Activated CD4-positive, alpha-beta memory T cell treated with anti-CD3 and anti-CD28 coated beads for 36 hours (primary cell): ENCODE measurements at places on chromosomes 1 and 21. TPM values are rescaled to one million over a fixed set of nuclear protein-coding genes. Genes with fewer than 3 reads are reported as not detected.

DNA sequence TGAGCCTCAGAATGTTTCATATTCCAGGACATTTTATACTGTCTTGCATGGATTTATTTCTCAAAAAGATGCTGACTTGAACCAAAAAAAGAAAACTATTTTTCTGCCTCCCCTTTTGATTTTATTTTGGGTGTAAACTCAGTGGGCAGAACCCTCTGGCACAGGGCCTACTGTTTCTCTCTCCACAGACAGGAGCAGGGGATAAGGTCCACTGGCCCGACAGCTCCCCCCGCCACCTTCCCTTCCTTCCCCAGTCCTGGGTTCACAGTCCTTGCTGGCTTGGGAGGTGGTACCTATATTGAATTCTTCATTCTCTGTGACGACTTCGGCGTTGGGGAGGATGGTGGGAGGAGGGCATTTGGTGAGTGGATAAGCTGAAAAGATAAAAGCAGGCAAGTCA, 114.3 kb downstream of the ZSCAN20 start:
- DNase-seq = no peak

GRCh38 chr1:112457955-112458354, 50.8 kb upstream of the WNT2B start:
- DNase-seq = no peak

GRCh38 chr1:70112838-70113237, 92.5 kb downstream of the LRRC40 start:
- no peak for DNase-seq

- no peak for DNase-seq
These were observed 720.8 kb downstream of the PLA2G4A start for GRCh38 chr1:187549540-187549939.

DNA sequence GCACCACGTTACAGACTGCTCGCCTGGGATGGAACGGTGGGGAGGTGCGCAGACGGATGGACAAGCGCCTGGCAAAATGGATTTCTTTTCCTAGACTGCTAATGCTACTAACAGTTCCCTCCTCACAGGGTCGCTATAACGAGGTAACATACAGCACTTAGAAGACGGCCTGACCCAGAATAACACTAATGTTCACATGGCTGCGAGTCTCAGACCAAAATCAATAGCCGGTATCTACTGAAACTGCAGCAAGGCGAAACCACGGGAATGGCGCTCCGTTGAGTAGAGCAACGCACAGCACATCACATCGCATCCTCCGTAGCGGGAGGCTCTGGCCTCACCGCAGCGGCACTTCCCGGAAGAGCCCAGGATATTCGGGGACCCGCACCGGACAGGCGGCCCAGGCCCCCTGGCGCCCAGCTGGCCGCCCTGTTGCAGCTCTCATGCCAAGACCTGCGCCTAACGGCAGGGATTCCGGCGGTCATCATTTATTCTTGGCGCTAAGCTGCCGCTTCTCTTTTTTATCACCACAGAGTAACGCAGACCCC, 46.6 kb downstream of the VPS26C start:
- DNase-seq = peak; percentile 49

- DNase-seq = no peak
These were observed 36.7 kb downstream of the ACBD3 start for GRCh38 chr1:226149806-226150205.

- no peak for DNase-seq
These were observed 110.1 kb upstream of the VAV3 start for GRCh38 chr1:108075055-108075454.

- no peak for DNase-seq
These were observed 18.9 kb downstream of the NENF start for GRCh38 chr1:212451416-212452322.

- peak; percentile 20 for DNase-seq
These were observed 372.1 kb upstream of the B3GALT2 start for GRCh38 chr1:193558491-193559028.

DNA sequence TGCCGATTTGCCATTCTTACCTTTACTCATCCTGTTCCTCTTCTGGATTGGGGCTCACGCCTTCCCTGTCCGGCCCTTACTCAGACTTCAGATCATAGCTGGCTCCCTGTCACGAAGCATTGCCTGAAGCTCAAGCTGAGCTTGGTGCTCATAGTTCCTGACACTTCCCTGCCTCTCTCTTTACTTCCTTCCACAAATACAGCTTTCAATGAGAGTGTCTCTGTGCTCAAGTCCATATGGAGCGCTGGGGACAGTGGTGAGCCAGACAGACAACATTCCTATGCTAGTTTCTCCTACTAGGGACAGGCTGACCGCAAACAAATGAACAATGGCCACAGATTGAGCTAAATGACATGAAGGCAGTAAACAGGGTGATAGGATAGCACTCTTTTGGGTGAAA, 38.1 kb downstream of the HHAT start:
- no peak for DNase-seq

GRCh38 chr1:17436380-17437174, 2.9 kb downstream of the RCC2 start:
- no peak for DNase-seq

DNA sequence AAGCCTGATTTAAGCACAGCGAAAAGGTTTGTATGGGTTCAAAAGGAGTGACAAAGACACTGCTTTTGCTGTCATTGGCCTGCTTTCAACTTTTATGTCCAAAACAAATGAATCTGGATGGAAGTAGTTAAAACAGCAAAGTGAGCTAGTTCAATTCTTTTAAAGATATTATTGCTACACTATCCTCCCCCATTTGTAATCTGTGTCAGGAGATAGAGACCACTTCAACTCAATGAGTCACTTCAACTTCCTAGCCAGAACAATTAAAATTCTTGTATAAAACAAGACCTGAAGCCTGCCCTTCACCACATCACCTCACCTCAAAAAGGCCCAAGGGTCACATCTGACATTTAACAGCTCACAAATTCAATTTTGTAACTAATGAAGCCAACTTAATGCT, 364.1 kb upstream of the LYPLAL1 start:
- DNase-seq = no peak

DNA sequence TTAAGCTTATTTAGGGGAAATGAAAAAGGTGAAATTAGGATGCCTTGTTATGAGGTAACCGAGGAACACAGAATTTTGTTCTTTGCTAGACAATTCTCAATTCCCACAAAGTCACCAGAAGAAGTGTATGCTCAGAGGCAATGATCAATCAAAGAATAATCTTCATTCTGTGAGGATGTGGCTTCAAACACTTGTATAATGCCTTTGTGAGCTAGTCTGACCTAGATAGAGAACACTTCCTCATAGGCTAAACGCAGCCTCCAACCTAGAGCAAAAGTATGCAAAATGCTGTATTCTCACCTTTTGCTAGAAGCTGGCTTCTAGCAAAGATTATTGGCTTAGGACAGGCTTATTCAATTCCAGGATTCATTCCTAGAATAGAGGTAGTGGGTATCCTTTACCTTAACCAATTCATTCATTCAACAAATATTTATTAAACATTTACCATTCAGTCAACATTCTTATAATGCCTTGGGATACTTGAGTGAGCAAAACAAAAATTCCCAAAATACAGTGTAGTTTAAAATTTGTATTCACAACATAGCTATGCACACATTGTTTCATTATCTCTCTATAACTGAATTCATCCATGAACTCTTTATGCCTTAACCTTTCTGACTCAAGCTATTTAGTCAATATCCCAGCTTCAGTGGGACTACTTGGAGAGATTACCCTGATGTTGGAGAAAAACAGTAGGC, 530.2 kb downstream of the PTPRC start:
- no peak for DNase-seq

GRCh38 chr1:243713470-243714186, 136.4 kb downstream of the AKT3 start:
- no peak for DNase-seq

- no peak for DNase-seq
These were observed 54.8 kb downstream of the MYOM3 start for GRCh38 chr1:24057171-24057570.

- DNase-seq = no peak
These were observed 97.3 kb downstream of the TAS1R2 start for GRCh38 chr1:18761948-18762840.

- DNase-seq = no peak
These were observed 77.0 kb downstream of the VWA5B1 start for GRCh38 chr1:20367626-20368025.

DNA sequence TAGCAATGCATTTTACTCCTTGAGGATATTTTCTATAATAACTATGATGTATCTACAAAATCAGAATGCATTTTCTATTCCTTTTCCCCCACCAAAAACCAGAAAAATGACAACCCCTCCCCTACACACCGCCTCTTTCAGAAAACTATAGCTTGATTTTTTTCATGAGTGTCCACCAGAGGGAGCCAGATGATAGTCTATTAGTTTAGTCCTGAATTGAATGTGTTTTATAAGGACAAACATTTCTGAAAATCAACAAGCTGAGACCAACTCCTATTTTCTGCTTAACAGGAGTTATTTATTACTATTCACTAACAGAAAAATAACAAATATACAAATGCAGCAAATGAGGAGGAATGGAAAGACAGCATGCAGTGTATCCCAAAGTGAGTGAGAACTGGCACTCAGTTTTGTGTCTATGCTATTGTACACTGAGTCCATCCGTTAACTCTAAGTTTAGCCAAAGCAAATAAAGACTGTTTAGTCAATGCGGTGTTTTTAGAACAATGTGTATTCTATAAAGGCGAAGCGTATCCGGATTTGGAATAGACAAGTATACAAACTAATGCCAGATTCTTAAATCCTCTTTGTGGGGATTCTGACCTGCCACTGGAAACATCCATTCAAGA, 182.6 kb downstream of the VAV3 start:
- DNase-seq = no peak

- no peak for DNase-seq
These were observed 25.9 kb upstream of the ATP1A1 start for GRCh38 chr1:116346943-116347673.

The TMEM82 gene
- total RNA-seq = not detected

The OVAAL gene
- not detected for total RNA-seq

The MXRA8 gene
- total RNA-seq = not detected

The BCL2L15 gene
- total RNA-seq = 0.22 TPM

The RNU1-1 gene
- total RNA-seq = 1,390 TPM

The RXFP4 gene
- not detected for total RNA-seq

The S100A7A gene
- not detected for total RNA-seq

The SHISA4 gene
- 0.59 TPM for total RNA-seq

The PYHIN1 gene
- 12.2 TPM for total RNA-seq

The COG2 gene
- 32.3 TPM for total RNA-seq
